Naive thymus-derived CD4-positive, alpha-beta T cell (primary cell): ENCODE measurements at places on chromosomes 16 and 17.

GRCh38 chr17:8843344-8843743, 24.1 kb downstream of the PIK3R6 start:
- no peak overlapping the region for H3K4me3 ChIP-seq
- H3K36me3 ChIP-seq = no peaks in the 10 kb centered on the region
- H3K4me1 ChIP-seq = no peaks in the 10 kb centered on the region
- H3K27me3 ChIP-seq = no peaks in the 10 kb centered on the region

DNA sequence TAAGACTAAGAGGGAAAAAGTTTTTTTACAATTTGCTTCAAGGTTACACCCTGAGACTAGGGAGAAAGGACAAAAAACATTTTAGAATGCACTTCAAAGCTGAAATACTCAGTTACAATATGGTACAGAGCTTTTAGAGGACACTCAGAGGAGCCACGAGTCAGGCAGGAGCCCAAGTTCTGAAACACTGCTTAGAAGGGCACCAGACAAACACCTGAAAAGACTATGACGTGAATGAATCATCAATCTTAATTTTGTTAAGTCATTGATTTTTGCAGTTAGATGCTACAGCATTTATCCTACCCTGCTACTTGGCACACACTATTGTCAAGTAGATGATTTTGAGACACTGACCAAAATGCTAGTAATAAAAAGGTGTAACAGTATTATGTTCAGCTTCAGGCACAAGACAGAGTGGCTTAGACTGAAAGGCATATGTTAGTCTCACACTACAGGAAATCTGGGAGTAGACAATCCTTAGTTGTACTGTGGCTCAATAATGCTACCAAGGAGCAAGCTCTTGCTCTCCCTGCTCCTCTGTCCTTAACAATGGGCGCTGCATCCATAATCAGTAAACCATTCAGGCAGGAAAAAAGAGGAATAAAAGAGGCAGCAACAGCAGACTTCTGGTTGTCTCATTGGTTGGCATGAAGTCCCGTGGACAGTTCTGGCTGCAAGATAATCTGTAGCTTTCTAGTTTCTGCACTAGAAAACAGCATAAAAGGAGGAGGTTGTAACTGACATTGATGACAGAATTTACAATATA, 151.8 kb downstream of the ABCA8 start:
- DNase-seq = no peak
- no peaks in the 10 kb centered on the region for H3K4me1 ChIP-seq
- H3K36me3 ChIP-seq = no peaks in the 10 kb centered on the region
- no peak overlapping the region for H3K4me3 ChIP-seq
- H3K27me3 ChIP-seq = no peaks in the 10 kb centered on the region
- no peak overlapping the region for H3K27ac ChIP-seq

GRCh38 chr17:59844884-59845594, 47.7 kb downstream of the TUBD1 start:
- H3K4me1 ChIP-seq = peaks cover 16% of the 10 kb centered on the region
- H3K4me3 ChIP-seq = no peak overlapping the region
- H3K36me3 ChIP-seq = no peaks in the 10 kb centered on the region
- peak overlapping the region; percentile 60 for H3K27ac ChIP-seq

GRCh38 chr17:49777563-49777962, 10.9 kb upstream of the KAT7 start:
- no peaks in the 10 kb centered on the region for H3K4me1 ChIP-seq
- H3K27ac ChIP-seq = no peak overlapping the region
- H3K36me3 ChIP-seq = no peaks in the 10 kb centered on the region

DNA sequence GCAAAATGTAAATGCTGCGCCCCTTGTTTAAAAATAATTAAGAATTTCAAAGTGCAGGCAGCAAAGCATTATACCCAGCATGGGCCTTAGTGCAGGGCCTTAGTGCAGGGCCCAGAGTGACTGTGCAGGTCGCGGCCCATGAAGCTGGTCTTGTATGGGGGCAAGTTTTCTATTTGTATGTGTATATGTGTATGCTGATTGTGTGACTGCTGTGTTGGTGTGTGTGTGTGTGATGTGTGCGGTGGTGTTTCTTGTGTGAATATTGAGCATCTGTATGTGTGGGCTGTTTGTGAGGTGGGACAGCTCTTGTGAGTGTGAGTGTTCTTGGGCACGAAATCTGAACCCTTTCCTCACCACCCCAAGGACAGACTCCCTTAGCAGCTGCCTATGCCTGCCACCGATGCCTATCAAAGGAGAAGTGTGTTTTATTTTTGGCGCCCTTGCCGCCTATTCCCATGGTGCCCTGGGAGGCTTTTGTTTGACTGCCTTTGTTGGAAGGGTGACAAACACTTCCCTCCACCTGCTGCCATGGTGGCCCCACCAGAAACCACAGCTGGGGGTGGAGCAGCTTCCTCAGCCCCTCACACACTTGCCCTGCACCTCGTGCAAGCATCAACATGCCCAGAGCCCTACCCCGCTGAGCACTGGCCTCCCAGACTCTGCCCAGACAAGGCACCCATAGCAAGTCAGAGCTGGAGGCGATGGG, 18.0 kb downstream of the CCR7 start:
- peaks cover 81% of the 10 kb centered on the region for H3K4me1 ChIP-seq
- peak overlapping the region; percentile 63 for H3K27ac ChIP-seq
- no peaks in the 10 kb centered on the region for H3K36me3 ChIP-seq
- no peaks in the 10 kb centered on the region for H3K27me3 ChIP-seq

DNA sequence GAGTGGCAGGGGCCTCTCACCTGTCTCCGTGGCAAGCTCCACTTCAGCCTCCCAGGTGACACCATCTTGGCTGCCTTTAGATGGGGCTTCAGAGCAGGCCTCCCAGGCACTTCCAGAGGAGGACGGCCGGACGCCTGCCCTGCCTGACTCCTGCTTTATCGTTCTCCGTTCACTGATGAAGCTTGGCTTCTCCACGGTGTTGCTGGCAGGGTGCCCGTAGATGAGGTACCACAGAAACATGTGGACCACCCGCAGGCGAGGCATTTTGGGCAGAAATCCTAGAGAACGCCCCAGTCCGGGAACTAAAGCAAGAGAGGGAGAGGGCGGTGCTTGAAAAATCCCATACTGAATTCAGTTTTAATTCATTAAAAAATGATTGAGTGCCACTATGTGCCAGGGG, 54.5 kb downstream of the GTF3C1 start:
- H3K27me3 ChIP-seq = no peaks in the 10 kb centered on the region
- no peak for DNase-seq
- H3K27ac ChIP-seq = no peak overlapping the region
- peaks cover 15% of the 10 kb centered on the region for H3K36me3 ChIP-seq
